ENCODE measurements at places on chromosomes 11 and 22. TPM values are rescaled to one million over a fixed set of nuclear protein-coding genes. Genes with fewer than 3 reads are reported as not detected.

IL17REL gene
- not detected for total RNA-seq

- H3K27ac ChIP-seq, result no peak overlapping the region
- no peaks in the 10 kb centered on the region for H3K36me3 ChIP-seq
- H3K4me3 ChIP-seq, result no peak overlapping the region
- no peak for DNase-seq
- peaks cover 5% of the 10 kb centered on the region for H3K4me1 ChIP-seq
- no peaks in the 10 kb centered on the region for H3K27me3 ChIP-seq
Measured at GRCh38 chr11:118194835-118195627, 18.6 kb upstream of the SCN2B start.

- H3K36me3 ChIP-seq, result no peaks in the 10 kb centered on the region
- no peaks in the 10 kb centered on the region for H3K27me3 ChIP-seq
- H3K4me1 ChIP-seq, result peaks cover 19% of the 10 kb centered on the region
Measured at GRCh38 chr22:19905347-19906276, 36.0 kb upstream of the COMT start.

GRCh38 chr11:70314730-70315129, 44.2 kb downstream of the PPFIA1 start:
- H3K27me3 ChIP-seq, result no peaks in the 10 kb centered on the region
- no peak for DNase-seq
- no peaks in the 10 kb centered on the region for H3K36me3 ChIP-seq
- H3K4me3 ChIP-seq, result no peak overlapping the region

- H3K27ac ChIP-seq, result no peak overlapping the region
- H3K27me3 ChIP-seq, result no peaks in the 10 kb centered on the region
- no peak overlapping the region for H3K4me3 ChIP-seq
- no peaks in the 10 kb centered on the region for H3K36me3 ChIP-seq
- H3K4me1 ChIP-seq, result no peaks in the 10 kb centered on the region
Measured at GRCh38 chr22:46996595-46997310, 234.3 kb downstream of the TBC1D22A start.

GPR152 gene
- total RNA-seq, result not detected

- H3K4me1 ChIP-seq, result peaks cover 5% of the 10 kb centered on the region
- H3K27me3 ChIP-seq, result no peaks in the 10 kb centered on the region
- no peak overlapping the region for H3K27ac ChIP-seq
- H3K36me3 ChIP-seq, result no peaks in the 10 kb centered on the region
Measured at GRCh38 chr11:2995031-2995561, 3.0 kb upstream of the NAP1L4 start.

DNA sequence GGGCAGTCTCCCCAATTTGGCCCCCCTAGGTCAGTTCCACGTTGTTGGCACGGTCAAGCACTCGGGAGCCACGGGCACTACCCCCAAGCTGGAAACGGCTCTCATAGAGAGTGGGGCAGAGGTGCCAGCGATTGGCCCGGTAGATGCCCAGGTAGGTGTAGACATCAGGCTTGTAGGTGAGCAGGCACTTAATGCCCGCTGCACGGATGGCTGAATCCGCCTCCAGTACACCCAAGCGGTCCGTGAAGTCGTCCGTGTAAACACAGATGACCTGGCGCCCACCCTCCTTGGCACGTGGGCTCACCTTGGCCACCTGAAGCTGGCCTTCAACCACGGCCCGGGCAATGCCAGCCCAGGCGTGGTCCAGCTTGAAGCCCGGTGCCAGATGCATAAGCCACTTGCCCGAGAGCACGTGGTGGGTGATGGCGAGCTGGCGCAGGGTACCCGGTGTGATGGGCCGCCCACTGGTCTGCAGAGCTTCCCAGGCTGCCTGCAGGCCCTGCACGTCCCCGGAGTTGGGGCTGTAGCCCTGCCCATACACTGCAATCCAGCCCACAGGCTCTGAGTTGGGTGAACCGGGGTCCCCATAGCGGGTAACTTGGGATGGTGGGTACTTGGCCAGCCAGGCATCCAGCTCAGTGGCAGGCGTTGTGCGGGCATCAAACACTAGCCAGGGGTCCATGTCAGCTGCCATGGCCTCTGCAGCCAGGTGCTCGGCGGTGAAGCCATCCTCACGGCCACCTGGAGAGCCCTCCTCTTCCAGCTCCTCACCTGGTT, 1.2 kb downstream of the C11orf68 start:
- no peak for DNase-seq
- no peaks in the 10 kb centered on the region for H3K36me3 ChIP-seq
- H3K27me3 ChIP-seq, result no peaks in the 10 kb centered on the region
- peak overlapping the region; percentile 85 for H3K4me3 ChIP-seq
- peaks cover 10% of the 10 kb centered on the region for H3K4me1 ChIP-seq
- no peak overlapping the region for H3K27ac ChIP-seq

- no peak overlapping the region for H3K4me3 ChIP-seq
- H3K4me1 ChIP-seq, result peaks cover 11% of the 10 kb centered on the region
Measured at GRCh38 chr11:133020372-133020714, 512.0 kb downstream of the OPCML start.

DNA sequence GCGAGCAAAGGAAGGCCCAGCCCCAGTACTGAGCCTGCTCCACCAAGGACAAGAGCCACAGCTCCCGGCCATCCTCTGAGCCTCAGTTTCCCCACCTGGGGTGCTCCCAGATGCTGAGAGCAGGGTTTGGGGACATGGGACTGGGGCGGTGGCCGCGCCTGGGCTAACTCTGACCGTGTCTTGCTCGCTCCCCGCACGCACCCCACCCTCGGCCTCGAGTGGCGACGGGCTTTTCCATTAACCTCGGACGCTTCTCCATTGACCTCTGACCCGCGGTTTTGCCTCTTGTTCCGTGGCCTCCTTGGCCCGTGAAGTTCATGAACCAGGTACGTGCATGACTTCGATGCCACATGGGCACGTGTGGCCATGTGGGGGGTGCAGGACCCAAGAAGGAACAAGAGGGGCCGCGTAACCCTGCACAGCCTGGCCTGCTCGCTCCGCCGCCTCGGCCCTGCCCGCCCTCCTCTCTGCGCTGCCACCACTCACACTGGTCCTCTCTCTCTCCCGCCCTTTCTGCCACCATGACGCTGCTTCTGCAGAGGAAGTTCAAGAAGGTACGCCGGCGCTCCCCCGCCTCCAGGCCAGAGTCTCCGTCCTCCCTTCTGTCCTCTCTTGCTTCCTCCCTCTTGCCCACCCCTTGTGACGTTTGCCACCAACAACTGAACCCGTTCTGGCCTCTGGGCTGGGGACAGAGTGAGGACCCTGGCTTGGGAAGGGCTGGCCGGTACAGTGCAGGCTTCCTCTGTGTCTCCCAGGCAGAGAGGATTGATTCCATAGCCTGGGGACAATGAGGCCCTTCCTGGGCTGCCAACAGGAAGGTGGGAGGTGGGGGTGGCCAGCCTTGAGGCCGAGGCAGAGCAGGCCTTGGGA, 6.9 kb downstream of the TNNT3 start:
- peak; percentile 2 for DNase-seq
- H3K36me3 ChIP-seq, result no peaks in the 10 kb centered on the region
- H3K4me3 ChIP-seq, result no peak overlapping the region
- H3K27me3 ChIP-seq, result no peaks in the 10 kb centered on the region

OR51B4 gene
- not detected for total RNA-seq

GRCh38 chr11:117941976-117942654, 12.9 kb upstream of the TMPRSS13 start:
- no peak for DNase-seq
- H3K4me1 ChIP-seq, result no peaks in the 10 kb centered on the region
- H3K27me3 ChIP-seq, result no peaks in the 10 kb centered on the region
- no peak overlapping the region for H3K4me3 ChIP-seq
- no peak overlapping the region for H3K27ac ChIP-seq

- H3K27ac ChIP-seq, result no peak overlapping the region
- H3K4me1 ChIP-seq, result peaks cover 41% of the 10 kb centered on the region
- no peak overlapping the region for H3K4me3 ChIP-seq
Measured at GRCh38 chr11:7903940-7904339, 27.1 kb downstream of the OR10A6 start.

- no peak for DNase-seq
- no peaks in the 10 kb centered on the region for H3K4me1 ChIP-seq
- H3K27ac ChIP-seq, result no peak overlapping the region
- H3K4me3 ChIP-seq, result no peak overlapping the region
- no peaks in the 10 kb centered on the region for H3K27me3 ChIP-seq
- H3K36me3 ChIP-seq, result no peaks in the 10 kb centered on the region
Measured at GRCh38 chr11:91922846-91923245, 301.8 kb upstream of the FAT3 start.

DNA sequence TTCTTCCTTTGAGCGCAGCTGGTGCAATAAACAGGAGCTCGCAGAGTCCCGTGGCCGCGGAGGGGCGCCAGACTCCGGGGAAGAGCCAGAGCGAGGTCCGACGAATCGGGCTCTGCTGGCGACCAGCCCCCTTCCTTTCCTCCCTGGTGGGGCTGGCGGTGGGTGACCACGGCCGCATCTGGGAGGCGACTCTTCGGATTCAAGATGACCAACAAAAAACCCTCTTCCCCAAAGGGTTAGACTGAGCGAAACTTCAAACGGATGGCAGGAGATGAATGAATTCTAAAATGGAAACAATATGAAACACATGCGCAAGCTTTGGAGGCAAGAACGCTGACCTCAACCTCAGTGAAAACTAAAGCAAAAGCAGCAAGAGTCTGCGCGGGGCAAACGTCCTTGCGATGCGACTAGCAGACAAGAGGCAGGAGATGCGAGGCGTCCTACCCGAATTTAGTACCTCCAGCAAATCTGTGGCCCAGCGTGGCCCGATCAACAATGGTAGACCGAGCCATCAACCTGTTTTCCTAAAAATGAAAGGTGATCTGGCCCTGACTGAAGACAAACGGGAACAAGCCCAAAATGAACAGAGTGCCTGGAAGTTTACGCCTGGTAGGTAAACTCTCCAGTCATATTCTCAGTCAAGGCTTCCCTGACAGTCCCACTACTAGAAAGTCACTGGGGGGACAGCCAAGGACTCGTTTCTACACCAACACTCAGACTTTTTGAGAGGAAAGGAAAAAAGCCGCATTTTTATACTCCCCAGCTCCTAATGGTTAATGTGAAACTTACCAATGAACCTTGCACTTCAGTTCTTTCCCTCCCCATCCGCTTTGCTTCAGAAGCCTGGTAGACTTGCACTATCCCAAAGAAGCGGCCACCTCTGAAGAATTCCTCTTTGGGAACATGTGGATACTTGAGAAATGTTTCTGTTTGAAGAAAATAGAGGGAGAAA, 11.6 kb downstream of the MMP3 start:
- peaks cover 10% of the 10 kb centered on the region for H3K4me1 ChIP-seq
- peaks cover 8% of the 10 kb centered on the region for H3K27me3 ChIP-seq
- H3K27ac ChIP-seq, result no peak overlapping the region
- no peaks in the 10 kb centered on the region for H3K36me3 ChIP-seq
- H3K4me3 ChIP-seq, result no peak overlapping the region

GRCh38 chr11:131491503-131491902, 121.1 kb downstream of the NTM start:
- H3K36me3 ChIP-seq, result no peaks in the 10 kb centered on the region
- H3K4me3 ChIP-seq, result no peak overlapping the region
- H3K27ac ChIP-seq, result no peak overlapping the region
- DNase-seq, result no peak
- no peaks in the 10 kb centered on the region for H3K4me1 ChIP-seq
- no peaks in the 10 kb centered on the region for H3K27me3 ChIP-seq

GRCh38 chr22:35605851-35606481, 11.2 kb downstream of the MB start:
- DNase-seq, result no peak
- no peaks in the 10 kb centered on the region for H3K27me3 ChIP-seq
- H3K4me1 ChIP-seq, result peaks cover 5% of the 10 kb centered on the region
- H3K4me3 ChIP-seq, result no peak overlapping the region

GRCh38 chr11:33894398-33894746, 2.5 kb upstream of the LMO2 start:
- H3K27ac ChIP-seq, result no peak overlapping the region
- DNase-seq, result no peak
- H3K27me3 ChIP-seq, result no peaks in the 10 kb centered on the region
- no peaks in the 10 kb centered on the region for H3K36me3 ChIP-seq

DNA sequence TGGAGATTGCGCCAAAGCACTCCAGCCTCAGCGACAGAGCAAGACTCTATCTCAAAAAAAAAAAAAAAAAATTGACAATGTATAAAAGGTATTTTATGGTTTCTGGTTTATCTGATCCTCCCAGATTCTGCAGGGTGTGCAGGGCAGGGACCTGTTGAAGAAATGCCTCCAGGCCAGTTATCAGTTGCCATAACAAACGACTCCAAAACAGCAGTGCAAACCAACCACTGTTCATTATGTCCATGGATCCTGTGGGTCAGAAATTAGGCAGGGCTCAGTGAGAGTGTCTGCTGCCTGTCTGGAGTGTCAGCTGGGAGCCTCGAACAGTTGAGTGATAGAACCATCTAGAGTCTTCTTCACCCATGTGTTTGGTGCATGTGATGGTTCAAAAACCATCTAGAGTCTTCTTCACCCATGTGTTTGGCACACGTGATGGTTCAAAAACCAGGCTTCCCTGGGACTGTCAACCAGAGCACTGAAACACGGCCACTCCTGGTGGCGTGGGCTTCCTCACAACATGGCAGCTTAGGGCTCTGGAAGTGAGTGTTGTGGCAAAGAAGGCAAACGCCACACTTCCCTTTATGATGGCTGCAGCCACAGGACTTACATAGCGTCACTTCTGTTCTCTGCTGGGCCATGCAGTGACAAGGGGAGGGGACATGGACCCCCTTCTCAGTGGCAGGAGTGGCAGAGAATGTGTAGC, 115.1 kb upstream of the CRYBB3 start:
- H3K36me3 ChIP-seq, result no peaks in the 10 kb centered on the region
- no peaks in the 10 kb centered on the region for H3K27me3 ChIP-seq
- H3K4me1 ChIP-seq, result peaks cover 20% of the 10 kb centered on the region
- no peak for DNase-seq
- no peak overlapping the region for H3K27ac ChIP-seq
- no peak overlapping the region for H3K4me3 ChIP-seq

- DNase-seq, result no peak
- H3K27me3 ChIP-seq, result no peaks in the 10 kb centered on the region
- no peak overlapping the region for H3K27ac ChIP-seq
Measured at GRCh38 chr22:37484480-37485394, 1.4 kb downstream of the MFNG start.

OTOG gene
- 0.34 TPM for total RNA-seq

DNA sequence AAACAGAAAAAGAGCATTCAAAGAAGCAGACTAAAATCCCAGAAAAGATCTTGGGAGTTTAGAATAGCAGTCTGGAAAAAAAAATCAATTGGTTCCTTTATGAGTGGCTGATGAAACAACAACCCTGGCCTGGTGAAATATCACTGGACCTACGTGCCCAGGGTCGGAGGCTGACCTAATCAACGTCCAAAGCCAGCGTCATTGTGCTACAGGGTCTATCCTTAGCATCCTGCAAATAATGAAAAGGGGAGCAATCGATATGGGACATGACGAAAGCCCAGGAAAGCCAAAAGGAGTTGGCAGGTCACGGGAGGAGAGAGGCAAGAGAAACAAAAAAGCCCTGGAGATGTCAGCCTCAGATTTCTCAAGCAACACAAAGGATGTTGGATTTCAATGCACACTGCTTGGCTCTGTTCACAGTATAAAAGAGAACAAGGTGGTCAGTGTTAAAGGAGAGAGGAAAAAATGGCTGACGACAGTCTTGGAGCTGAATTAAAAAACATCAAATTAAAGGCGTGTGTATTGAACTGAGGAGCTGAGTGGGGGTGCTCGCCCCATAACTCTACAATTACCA, 148.8 kb downstream of the BLID start:
- H3K4me3 ChIP-seq, result no peak overlapping the region
- H3K36me3 ChIP-seq, result no peaks in the 10 kb centered on the region
- H3K4me1 ChIP-seq, result peaks cover 14% of the 10 kb centered on the region
- H3K27ac ChIP-seq, result no peak overlapping the region
- DNase-seq, result peak; percentile 6
- H3K27me3 ChIP-seq, result no peaks in the 10 kb centered on the region

- DNase-seq, result no peak
- peak overlapping the region; percentile 34 for H3K4me3 ChIP-seq
- no peaks in the 10 kb centered on the region for H3K36me3 ChIP-seq
- no peak overlapping the region for H3K27ac ChIP-seq
Measured at GRCh38 chr11:65524014-65524740, 706 bp upstream of the SCYL1 start.
